ENCODE measurements at places on chromosomes 6 and 20.
A peak's percentile ranks its signal among the peaks of the same experiment; 100 is the strongest.

DNA sequence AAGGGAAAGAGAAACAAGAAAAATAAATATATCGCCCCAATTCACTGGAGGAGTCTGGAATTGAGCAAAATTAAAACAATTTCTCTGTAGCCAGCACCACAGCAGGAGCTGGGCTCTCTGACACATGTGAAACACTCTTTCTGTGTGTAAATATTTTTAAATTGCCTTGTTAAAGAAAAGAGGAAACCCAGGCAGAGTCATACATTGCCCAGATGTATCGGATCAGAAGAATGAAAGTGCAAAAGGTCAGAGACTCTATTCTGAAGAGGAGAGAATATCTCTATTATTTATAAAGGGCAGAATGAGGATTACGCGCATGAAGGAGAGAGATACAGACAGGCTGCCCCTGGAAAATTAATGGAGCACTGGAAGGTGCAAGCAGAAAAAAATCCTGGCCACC lies 127.0 kb upstream of the MAN1A1 start:
- no peak for DNase-seq

DNA sequence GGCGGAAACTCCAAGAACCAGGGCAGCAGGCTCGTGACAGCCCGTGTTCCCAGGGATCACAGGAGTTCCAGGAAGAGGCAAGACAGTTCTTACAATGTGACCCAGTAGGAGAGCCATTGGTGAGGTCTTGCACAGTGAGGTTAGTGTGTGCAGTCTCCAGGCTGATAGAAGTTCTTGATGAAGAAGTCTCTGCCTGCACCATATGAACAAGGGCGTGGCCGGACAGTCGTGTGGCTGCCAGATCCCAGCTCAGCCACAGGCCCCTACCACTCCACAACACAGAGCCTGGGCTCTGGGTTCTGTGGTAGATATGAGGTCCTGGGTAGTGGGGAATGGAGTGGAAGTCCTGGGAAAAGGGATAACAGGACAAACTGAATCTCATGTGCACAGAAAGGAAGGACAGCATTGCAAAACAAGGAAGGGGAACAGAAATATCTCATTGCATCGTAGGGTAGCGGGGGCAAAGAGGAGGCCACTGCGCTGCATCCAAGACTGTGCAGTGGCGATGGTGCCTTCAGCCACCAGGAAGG lies 65.2 kb downstream of the STX11 start:
- DNase-seq: peak; percentile 69

GRCh38 chr6:93751969-93752368 lies 332.6 kb upstream of the EPHA7 start:
- no peak for DNase-seq

DNA sequence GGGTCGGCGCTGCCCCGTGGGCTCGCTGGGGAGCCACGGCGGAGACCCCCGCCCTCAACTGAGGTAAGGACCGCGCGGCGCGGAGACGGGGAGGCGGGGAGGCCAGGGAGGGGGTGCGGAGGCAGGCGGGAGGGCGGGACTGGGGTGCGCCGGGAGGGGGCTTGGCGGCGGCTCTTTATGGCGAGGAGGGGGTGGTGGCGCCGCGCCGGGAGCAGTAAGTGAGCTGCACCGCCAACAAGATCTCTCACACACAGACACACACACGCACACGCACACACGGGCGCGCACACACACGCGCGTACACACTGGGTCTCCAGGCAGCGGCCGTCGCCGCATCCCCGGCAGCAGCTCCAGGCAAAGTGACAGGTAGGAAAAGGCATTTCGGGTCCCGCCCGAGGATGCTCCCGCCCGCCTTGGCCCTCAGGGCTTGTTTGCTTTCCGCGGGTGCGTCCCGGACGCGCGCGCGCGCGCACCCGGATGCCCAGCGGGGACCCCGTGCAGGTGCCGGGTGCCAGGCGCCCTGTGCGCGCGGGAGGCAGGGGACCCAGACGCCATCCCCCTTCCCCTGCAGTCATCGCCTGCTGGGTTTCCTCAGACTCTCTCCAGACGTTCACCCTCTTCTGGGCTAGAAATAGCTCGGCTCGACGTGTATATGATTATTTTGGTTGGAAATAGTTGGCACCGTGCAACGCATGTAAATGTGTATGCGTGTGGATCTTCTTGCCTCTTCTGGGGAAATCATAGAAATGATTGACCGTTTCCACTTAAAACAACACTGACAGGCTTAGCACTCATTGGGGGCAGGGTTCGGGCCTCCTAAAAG lies at the start of gene PLCB4:
Gene PLCB4 (plus strand): TSS at position 247 of the 823 bp plus-strand sequence. CDS start 238,728 bp downstream, outside the sequence.
- no peak for DNase-seq

DNA sequence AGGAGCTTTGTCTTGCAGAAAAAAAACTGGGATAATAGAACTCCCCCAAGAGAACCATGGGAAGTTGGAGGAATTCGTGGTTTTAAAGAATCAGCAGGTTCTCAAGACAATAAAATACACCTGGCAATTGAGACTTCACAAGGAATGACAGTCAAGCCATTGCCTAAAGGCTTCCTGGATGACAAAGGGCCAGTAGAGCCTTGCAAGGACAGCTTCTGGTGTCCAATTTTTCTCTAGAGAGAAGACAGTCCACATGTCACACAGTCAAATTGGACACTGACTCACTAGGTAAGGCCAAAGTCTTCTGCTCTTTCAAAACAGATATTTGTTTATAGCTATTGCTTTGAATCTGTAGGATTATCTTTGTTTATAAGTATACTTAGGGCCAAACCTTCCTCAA lies 80.3 kb upstream of the BMP5 start:
- no peak for DNase-seq

GRCh38 chr6:165707067-165707853 lies 44.2 kb upstream of the PDE10A start:
- no peak for DNase-seq

DNA sequence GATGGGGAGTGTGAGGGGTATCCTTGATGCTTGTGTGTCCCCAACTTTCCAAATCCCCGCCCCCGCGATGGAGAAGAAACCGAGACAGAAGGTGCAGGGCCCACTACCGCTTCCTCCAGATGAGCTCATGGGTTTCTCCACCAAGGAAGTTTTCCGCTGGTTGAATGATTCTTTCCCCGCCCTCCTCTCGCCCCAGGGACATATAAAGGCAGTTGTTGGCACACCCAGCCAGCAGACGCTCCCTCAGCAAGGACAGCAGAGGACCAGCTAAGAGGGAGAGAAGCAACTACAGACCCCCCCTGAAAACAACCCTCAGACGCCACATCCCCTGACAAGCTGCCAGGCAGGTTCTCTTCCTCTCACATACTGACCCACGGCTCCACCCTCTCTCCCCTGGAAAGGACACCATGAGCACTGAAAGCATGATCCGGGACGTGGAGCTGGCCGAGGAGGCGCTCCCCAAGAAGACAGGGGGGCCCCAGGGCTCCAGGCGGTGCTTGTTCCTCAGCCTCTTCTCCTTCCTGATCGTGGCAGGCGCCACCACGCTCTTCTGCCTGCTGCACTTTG lies at the start of gene TNF:
Gene TNF (plus strand): TSS at position 231 of the 567 bp plus-strand sequence. CDS start 177 bp downstream, at position 408.
- no peak for DNase-seq

All from AML-193 (cell line).